ENCODE measurements at places on chromosomes 6 and 20.

GRCh38 chr6:41976794-41977484, 35.3 kb upstream of the CCND3 start:
- DNase-seq = no peak

DNA sequence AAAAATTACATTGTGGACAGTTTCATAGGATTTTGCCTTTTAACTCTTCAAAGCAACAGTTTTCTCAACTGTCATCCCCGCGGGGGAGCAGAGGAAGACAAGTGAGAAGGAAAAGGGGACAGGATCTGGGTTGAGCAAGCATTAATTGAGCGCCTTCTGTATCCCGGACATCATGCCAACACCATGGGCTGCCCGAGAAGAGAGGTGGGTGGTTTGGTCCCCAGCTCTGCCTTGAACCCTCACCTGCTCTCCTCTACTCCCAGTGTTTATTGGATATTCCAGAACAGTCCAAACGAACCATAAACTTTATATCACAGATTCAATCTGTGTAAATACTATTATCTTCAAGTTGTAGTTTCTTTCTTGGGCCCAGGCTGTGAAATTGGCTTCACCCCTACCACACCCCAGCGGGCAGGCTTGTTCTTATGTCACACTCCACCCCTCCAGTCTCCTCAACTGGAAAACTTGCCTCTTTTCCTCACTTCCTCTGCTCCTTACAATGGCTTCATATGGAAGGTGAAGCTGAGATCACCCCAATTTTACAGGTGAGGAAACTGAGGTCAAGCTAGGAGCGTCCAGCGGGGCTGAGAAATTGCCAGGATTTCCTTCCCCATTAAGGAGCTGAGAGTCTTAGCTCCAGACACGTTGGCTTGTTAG, 6.0 kb downstream of the PCK1 start:
- no peak for DNase-seq

- no peak for DNase-seq
Observed at GRCh38 chr6:51302431-51302830, 483.8 kb downstream of the TFAP2B start.

- DNase-seq = no peak
Observed at GRCh38 chr20:15799871-15800270, 773.4 kb downstream of the KIF16B start.

- DNase-seq = no peak
Observed at GRCh38 chr6:153092082-153093013, 38.7 kb downstream of the RGS17 start.

- no peak for DNase-seq
Observed at GRCh38 chr6:25883536-25883935, 9.5 kb upstream of the SLC17A3 start.

- DNase-seq = no peak
Observed at GRCh38 chr6:109298605-109299264, 83.5 kb downstream of the CD164 start.

DNA sequence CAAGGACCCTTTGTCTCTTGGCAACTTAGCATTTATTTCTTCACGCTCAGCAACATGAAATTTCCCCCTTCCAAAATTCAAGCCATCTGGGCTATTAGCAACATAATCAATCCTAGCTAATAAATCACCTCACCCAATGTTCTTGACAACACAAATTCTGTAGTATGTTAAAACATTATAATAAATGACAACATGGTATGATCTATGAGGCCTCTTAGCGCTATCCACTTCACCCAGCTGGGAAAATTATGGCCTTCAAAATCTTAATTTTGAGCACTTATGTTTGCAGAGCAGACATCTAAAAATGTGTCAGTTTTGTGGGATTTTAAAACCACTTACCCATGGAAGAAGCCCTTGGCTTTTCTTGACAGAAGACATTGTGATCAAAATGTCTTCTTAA, 181.9 kb downstream of the HDGFL1 start:
- DNase-seq = no peak

DNA sequence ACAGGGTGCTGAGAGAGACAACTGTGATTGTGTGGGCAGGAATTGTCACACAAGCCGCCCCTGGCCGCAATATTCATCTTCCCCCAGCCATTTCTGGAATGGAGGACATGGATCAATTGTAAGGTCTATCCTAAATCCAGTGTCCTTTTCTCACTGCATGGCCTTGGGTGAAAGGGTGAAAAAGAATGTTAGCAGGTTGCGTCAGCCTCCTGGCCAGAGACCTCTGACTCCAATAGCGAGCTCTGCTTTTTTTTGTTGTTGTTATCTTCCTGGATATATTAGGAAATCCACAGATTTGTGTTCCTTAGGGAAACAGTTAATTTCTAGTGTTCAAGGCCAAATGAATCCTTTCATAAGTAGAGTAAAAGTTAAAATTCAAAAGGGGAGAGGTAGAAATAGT, 47.1 kb upstream of the CD83 start:
- DNase-seq = no peak

- DNase-seq = no peak
Observed at GRCh38 chr6:68988698-68989097, 353.6 kb downstream of the ADGRB3 start.

GRCh38 chr6:69735027-69735426, 61.8 kb downstream of the LMBRD1 start:
- no peak for DNase-seq

- no peak for DNase-seq
Observed at GRCh38 chr20:3080939-3081388, 3.6 kb downstream of the AVP start.

- DNase-seq = no peak
Observed at GRCh38 chr6:2810092-2810671, 31.5 kb downstream of the SERPINB1 start.

DNA sequence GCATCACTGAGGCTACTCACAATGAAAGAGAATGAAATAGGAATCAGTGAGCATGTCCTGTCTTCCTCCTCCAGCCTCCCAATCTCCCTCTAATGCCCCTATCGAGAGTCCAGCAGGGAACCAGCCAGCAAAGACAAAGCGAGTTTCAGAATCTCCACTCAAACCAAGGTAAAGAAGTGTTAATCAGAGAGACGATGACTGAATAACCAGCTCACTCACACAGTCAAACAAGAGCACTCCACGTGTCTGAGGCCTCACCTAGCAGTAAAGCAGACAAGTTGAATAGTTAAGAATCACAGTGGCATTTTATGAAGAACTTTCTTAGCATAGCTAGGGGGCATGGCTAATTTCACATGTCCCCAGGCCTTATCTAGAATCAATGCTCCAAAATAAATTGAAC, 3.3 kb upstream of the TREM1 start:
- DNase-seq = no peak

GRCh38 chr6:137013738-137014602, 30.8 kb downstream of the IL20RA start:
- no peak for DNase-seq

- no peak for DNase-seq
Observed at GRCh38 chr6:11738661-11739375, 39.8 kb downstream of the ADTRP start.

DNA sequence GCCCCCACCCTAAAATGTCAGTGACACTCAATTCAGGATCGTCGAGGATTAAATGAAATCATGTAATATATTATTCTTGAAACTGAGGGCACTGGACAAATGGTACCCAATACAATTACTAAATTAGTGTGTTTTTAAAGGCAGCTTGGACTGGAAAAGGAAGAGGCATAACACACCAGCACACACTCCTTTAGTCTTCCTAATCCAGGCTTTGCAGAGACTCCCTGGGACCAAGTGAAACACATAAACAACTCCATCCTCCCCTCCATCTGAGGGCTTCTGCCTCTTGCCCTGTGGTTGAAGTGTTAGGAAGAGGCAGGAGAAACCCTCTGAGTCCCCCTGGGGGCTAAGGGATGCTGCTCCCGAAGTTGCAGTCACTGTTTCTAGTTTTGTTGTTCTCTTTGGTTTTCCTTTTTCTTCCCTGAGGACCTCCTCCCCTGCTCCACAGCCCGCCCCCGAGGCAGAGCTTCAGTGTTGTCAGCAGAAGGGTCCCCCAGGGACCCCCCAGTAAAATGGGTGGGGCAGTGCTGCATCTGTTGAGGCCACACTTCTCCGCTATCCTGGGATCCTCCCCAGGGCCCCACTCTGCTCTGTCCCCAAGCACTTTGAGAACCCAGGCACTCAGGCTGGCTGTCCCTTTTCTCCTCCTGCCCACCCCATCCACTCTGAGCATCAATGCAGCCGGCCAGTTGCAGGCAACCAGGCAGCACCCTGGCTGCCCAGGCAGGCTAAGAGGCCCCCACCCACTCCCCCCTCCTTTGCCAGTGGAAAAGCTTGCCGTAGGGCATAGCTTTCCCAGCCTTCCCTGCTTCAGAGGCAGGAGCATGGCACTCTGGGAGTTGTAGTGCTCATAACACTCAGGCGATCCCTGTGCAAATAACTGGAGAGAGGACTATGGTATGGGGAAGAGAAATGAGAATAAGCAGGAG, 5.9 kb downstream of the TMEM63B start:
- no peak for DNase-seq

DNA sequence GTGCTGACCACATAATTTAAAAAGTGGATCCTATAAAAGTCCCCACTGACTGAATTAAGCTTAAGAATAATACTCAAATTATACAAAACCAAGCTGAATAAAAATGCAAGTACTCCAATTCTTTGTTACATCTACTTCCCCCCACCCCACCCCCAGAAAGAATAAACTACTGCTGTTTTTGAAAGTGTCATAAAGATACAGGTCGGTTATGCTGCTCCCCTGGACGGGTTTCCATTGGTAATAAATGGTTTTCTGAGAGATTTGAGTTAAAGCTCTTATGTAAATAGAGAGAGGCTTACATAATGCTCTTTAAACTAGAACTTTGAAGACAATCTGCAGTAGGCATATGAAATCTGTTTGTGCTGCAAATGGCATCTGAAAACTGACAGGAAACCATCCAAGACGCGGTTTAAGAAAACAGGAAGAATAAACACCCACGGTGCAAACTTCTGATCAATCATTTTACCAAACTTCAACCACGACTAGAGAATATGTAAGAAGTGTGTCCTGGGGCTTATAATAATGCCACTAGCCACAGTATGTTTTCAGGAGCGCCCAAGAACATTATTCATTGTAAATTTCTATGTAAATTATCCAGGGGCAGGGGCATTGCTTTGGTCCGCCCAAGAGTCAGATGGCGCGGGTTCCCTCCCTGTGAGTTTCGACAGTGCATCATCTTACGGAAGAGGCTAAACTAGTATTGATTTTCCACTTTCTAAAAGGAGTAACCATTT, 10.8 kb upstream of the POU3F2 start:
- no peak for DNase-seq

GRCh38 chr6:10633216-10633615, 61.2 kb downstream of the C6orf52 start:
- no peak for DNase-seq

DNA sequence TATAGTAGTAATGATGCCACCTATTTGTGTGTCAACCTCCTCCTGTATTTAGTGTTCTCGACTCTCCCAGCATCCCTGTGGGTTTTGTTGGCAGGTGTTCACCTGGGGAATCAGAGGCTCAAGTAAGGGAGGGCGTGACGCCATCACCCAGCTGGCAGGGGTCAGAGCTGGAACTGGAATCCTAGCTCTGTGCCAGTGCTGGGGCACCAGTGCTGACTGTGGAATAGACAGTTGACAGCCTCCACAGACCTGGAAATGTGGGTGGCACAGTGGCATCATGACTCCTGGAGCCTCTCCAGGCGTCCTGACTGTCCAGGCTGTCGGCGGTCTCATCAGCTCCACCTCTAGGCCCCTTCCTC, 102.8 kb downstream of the SYCP2 start:
- DNase-seq = no peak

All from activated CD4-positive, alpha-beta T cell treated with anti-CD3 and anti-CD28 coated beads, Interleukin-2, amount 50 U/mL, for 24 hours (primary cell).